ENCODE measurements at places on chromosomes 13 and 19.

DNA sequence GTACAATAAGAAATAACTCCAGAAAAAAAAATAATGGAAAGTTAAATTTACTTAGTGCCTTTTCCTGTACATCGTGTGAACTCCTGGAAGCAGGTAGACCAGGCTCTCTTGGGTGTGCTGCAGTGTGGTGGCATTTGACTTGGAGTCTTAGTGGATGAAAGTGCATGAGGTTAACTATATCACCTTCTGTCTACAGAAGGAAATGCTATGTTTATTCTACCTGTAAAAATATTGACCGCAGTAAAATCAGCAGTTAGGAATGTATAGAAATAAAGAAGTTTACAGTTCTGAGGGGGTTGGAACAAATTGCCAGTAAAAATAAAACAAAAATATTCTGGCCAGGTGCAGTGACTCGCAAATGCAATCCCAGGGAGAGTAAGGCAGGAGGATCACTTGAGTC lies 722.1 kb downstream of the LIG4 start:
- DNase-seq, result no peak

DNA sequence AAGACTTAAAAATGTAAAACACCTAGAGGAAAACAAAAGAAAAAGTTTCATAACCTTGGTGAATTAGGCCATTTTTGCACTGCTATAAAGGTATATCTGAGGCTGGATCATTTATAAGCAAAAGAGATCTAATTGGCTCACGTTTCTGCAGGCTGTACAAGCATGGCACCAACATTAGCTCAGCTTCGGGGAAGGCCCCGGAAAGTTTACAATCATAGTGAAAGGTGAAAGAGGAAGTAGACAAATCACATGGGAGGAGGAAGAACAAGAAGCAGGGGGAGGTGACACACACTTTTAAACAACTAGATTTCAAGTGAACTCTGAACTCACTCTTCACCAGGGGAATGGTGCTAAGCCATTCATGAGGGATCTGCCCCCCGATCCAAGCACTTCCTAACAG lies 1358.5 kb upstream of the PCDH9 start:
- no peak for DNase-seq

- no peak for DNase-seq
These were observed 1194.0 kb downstream of the PCDH9 start for GRCh38 chr13:66036024-66036614.

GRCh38 chr13:105721016-105721415 lies 814.4 kb downstream of the EFNB2 start:
- no peak for DNase-seq

GRCh38 chr13:73262862-73263627 lies 204.2 kb downstream of the KLF5 start:
- no peak for DNase-seq

DNA sequence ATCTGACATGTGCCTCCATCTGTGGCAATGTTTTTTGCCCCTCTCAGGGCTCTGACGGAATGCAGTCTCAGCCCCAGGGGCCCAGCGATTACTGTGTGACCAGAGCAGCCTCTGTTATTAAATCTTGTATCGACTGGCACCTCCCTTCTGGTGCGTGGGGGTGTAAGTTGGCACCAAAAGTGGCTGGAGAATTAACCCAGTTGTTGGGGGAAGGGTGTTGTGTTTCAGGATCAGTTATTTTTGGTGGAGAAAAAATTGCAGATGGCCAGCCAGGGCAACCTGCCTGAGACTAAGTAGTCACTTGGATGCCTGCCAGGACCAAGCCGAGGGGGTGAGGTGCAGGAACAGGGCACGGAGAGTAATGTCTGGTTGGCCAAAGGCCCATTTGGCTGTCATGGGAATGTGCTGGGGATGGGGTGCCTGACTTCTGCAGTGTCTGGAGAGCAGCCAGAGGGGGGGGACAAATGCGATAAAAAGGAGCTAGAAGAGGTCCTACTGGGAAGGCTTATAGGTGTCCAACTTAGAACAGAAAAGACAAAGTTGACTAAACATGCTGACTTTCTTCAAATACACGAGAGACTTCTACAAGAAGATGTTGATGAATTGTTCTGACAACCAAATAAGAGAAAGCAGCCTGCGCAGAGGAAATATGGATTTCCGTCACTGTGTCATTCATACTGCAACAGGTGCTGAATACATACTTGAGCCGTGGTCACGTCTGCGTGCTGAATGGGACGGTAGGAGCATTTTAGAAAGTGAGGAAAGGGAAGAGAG lies 69.8 kb downstream of the SIAH3 start:
- DNase-seq, result no peak

DNA sequence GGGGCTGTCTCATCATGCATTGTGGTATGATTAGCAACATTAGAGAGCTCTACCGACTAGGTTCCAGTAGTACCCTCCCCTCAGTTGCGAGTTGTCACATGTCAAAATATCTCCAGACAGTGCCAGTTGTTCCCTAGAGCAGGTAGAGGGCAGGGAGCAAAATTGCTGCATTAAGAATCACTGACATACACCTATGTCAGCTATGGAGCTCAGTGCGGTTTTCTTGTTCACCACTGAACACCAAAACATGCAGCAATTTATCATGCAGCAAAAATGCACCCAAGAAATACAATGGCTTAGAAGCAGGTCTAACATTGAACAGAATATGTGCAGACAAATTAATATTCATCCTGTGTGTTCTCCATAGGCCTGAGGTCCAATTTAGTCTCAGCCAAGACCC lies 186.9 kb upstream of the STARD13 start:
- DNase-seq, result no peak

DNA sequence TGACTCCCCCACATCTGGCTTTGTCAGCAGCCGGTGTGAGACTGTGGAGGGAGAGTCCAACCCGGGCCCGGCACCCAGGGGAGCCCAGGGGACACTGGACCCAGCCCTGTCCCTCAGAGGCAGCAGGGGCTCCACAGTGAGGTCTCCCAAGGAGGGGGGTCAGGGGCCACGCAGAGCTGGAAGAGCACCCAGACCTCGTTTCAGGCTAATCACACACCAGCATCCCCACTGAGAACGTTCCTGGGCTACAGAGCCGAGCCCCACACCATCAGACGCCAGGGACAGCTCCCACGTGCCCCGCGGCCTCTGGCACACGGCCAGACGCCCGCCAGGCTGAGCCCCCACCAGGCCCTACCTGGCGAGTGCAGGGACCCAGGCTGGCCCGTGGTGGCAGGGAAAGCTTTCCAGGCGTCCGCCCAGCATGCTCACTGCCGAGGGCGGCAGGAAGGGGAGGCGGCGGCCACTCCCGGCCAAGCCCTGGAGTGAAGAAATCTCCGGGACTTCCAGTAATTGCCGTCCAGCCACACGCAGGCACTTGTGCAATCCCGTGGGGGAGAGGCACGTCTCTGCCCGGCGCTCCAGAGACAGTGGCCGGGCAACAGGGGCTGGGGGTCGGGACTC lies 19.2 kb downstream of the SBNO2 start:
- no peak for DNase-seq

DNA sequence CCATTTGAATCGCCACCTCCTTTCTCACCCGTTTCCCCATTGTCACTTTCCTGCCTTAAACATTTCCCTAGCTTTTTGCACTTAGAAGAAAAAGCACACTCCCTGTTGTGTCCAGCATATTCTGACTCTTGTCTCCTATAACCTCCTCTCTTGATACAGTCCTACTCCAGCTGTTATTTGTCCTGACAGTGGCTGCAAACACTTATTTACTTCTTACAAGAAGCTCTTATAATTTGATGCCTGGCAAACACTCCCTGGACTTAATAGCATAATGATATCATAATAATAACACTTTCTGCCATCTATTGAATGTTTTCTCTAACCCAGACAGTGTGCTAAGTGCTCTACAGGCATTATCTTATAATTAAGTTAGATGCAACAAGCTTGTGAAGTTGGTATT lies 76.6 kb downstream of the DGKH start:
- DNase-seq, result no peak

GRCh38 chr13:38042771-38043170 lies 173.2 kb upstream of the TRPC4 start:
- no peak for DNase-seq

- no peak for DNase-seq
These were observed 149.3 kb upstream of the KL start for GRCh38 chr13:32866921-32867320.

DNA sequence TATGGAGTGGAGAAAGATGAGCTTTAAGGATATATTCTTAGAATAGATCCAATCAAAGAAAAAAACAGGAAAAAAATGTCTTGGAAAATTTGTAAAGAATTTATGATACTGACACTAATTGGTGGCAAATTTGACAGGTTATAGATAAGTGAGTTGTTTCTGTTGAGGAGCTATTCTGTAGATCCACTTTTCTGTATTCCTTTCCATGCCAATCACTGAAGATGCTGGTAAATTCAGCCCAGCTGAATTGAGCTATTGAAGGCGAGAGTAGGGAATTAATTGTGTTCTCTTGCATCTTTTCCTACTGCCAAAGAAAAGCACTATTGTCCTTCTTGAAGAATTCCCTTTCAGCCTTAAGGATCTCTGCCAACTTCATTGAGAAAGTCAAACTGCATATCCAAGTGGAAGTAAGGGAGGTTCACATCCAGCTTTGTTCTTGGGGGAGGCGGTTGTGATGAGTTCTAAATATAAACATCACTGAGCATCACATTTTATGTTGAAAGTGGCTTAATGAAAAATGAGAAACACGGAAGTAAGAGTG lies 113.1 kb downstream of the PCDH9 start:
- DNase-seq, result no peak

GRCh38 chr19:16335226-16335625 lies 10.6 kb downstream of the KLF2 start:
- DNase-seq, result no peak

DNA sequence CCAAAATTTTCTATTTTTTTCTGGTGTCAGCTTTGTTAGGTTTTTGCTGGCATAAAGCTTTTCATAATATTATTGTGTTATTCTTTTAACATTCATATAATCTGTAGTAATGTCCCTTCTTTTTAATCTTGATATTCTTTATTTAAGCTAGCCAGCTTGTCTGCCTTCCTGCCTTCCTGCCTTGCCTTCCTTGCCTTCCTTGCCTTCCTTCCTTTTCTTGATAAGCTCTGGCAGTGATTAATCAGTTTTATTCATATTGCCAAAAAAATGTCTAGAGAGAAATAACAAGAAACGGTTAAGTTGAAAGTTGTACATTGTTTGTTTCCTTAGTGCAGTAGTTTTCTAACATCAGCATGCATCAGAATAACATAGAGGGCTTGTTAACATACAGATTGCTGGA lies 257.5 kb downstream of the MAB21L1 start:
- DNase-seq, result no peak

DNA sequence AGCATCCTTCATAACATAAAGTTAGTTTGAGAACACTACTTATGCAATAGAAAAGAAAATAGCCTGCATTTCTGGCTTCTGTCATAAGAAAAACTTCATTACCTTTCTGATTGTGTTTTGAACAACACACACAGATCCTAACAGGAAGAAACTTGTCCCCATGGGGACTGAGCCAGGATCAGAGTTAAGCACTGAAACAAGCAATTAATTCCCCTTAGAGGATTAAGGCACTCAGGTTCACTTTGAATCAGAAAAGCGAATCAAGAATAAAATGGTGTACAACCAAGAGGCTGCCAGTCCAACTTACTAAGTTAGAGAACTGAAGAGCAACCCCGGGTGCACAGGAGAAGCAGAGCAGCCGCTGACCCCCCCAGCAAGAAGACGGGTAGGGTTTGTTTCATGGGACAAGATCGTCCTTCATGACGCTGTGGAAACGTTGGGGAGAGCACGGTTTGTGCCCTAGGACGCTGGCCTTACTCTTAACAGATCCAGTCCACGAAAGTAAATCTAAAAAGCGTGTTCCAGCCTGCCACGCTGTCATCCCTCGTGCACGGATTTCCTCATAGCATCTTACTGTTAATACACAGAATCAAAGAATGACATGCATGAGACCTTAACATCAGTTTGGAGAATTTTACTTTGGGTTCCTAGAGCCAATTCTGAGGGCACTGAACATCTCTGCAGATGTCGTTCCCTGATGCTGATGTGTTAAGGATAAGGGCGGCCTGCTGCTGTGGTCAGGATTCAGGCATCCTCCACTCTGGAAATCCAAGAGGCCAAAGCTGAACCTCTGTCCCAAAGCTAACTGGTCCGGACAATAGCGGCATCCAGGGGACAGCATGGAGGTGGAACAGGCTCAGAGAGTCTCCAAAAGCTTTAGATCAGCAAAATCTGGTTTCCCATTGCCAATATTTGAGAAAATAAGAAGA lies 46.4 kb downstream of the GGACT start:
- no peak for DNase-seq

- no peak for DNase-seq
These were observed 445.6 kb downstream of the KCTD12 start for GRCh38 chr13:76440568-76440967.

GRCh38 chr19:35757231-35757748 lies 461 bp upstream of the HSPB6 start:
- no peak for DNase-seq

- no peak for DNase-seq
These were observed 7.2 kb upstream of the PABPC3 start for GRCh38 chr13:25088562-25089221.

- DNase-seq, result no peak
These were observed 201.4 kb downstream of the DIAPH3 start for GRCh38 chr13:59962343-59962742.

DNA sequence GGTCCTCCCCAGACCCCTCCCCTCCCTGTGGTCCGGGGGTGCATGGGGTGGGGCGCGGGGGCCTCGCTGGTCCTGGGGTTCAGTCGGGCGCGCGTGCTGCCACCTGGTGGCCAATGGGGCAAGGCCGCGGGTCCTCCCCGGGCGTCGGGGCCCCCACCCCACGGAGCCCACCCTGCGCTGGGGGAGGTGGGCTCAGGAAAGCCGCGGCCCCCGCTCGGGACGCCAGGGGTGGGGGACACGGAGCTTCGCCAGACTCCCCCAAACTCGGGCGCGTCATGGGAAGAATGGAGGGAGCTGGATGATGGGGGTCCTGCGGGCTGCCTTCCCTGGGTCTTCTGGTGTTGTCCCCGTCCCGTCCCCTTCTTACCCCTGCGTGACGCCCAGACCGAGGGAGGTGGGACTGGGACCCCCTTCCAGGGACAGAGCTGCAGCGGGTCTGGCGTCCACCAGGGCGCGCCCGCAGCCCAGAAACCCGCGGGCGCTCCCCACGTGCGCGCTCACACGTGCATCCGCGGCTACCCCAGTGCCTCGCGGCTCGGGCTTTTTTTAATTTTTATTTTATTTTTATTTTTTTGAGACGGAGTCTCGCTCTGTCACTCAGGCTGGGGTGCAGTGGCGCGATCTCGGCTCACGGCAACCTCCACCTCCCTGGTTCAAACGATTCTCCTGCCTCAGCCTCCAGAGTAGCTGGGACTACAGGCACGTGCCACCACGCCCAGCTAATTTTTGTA lies 19.8 kb upstream of the TCF3 start:
- no peak for DNase-seq

GRCh38 chr13:67554746-67555452 lies 324.8 kb upstream of the PCDH9 start:
- DNase-seq, result no peak

All from stimulated activated CD4-positive, alpha-beta T cell treated with anti-CD3 and anti-CD28 coated beads, Interleukin-1b, Interleukin-23, amount 100 ng/mL, for 1 hour (primary cell).